ENCODE measurements at places on chromosomes 3 and 15.

DNA sequence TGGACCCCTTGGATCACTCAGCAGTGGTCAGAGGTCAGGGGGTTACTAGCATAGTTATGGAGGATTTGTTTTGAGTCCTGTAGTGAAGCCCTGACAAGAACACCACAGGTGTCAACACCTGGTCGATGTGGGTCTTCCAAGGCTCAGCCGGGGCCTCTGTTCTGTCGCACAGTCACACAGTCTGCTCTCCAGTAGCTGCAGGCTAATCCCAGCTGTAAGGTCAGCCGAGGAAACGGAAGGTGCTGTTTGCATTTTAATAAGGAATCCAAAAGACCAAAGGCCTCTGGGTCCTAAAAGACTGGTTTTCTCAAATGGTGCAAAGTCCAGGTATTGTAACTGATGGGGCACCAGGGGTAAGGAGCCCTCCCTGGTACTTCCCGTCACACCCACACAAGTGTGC lies 71.7 kb downstream of the RPLP1 start:
- DNase-seq: no peak

DNA sequence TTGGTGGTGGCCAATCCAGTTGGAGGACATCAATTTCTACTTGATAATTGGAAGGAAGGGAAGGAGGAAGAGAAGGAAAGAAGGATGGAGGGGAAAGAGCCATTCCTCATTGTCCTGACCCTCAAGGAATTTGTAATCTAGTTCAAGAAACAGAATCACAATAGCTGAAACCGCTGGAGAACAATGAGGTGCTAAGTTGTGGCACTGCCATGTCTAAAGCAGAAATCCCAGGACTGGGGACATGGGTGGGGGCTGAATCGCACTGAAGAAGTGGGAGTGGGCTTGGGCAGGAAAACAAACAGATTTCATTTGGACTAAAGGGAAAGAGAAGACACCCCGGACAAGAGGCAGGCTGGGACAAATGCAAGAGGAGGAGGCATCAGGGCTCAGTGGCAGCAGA lies 183.6 kb downstream of the UACA start:
- DNase-seq: no peak

DNA sequence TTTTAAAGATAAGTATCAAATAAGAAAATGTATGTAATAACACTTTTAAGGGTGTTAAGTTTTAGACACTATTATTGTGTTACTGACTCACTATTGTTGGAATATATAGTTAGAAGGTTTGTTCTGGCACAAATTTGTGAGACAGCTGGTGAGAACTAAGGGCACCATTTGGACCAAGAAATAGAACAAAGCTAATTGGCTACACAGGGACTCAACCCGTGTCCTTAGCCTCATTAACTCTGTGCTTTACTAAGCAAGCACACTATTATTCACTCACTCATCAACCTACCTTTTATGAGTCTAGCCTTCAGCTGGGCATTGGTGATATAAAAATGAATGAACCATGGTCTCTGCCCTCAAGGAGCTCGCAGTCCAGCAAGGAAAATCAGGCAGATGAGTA lies 4.1 kb upstream of the UNC13C start:
- DNase-seq: no peak

- DNase-seq: no peak
These were observed 471.2 kb downstream of the NR2F2 start for GRCh38 chr15:96801576-96802150.

- DNase-seq: no peak
These were observed 3.3 kb downstream of the GABRG3 start for GRCh38 chr15:26974120-26974780.

- no peak for DNase-seq
These were observed 26.1 kb downstream of the PTH1R start for GRCh38 chr3:46903341-46904302.

Measured in CD8-positive, alpha-beta memory T cell (primary cell).